ENCODE measurements at places on chromosomes 16 and 17. TPM values are rescaled to one million over a fixed set of nuclear protein-coding genes. Genes with fewer than 3 reads are reported as not detected.

GRCh38 chr16:65318138-65318537, 196.3 kb upstream of the CDH11 start:
- no peak for DNase-seq

The MT1A gene
- total RNA-seq: 5.1 TPM

The CCL8 gene
- total RNA-seq: not detected

GRCh38 chr16:17296431-17296830, 174.3 kb downstream of the XYLT1 start:
- no peak for DNase-seq

- DNase-seq: no peak
Measured at GRCh38 chr17:56571456-56571855, 22.0 kb upstream of the NOG start.

The MVD gene
- total RNA-seq: 191 TPM

The KRT33A gene
- not detected for total RNA-seq

DNA sequence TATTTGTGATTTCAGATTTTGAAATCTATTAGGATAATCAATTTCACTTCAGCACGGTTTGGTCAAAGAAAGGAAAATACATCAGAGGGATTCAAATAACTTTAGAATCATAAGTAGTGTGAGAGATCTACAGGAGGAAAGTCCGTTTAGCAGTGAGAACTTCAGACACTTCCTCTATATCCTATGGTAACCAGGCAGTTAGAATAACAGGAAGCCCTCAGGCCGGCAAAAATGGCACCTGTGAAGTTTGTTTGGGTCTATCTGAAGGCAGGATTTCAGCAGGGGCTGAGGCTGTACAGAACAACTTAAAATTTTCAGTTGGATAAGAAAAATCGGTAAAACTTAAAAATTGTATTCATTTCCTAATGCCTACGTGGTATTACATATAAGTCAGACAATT, 24.9 kb downstream of the KCNJ16 start:
- DNase-seq: no peak

GRCh38 chr16:68022278-68022727, 729 bp downstream of the DDX28 start:
- DNase-seq: no peak

GRCh38 chr17:63140255-63140654, 174.2 kb downstream of the TANC2 start:
- peak; percentile 25 for DNase-seq
